Activated T-helper 1 cell treated with Interleukin-2 at 50 U/mL for 16 hours (primary cell): ENCODE measurements at places on chromosomes 16 and 17.

GRCh38 chr17:81566461-81567126 is 14.4 kb upstream of the FAAP100 start:
- no peak for DNase-seq

DNA sequence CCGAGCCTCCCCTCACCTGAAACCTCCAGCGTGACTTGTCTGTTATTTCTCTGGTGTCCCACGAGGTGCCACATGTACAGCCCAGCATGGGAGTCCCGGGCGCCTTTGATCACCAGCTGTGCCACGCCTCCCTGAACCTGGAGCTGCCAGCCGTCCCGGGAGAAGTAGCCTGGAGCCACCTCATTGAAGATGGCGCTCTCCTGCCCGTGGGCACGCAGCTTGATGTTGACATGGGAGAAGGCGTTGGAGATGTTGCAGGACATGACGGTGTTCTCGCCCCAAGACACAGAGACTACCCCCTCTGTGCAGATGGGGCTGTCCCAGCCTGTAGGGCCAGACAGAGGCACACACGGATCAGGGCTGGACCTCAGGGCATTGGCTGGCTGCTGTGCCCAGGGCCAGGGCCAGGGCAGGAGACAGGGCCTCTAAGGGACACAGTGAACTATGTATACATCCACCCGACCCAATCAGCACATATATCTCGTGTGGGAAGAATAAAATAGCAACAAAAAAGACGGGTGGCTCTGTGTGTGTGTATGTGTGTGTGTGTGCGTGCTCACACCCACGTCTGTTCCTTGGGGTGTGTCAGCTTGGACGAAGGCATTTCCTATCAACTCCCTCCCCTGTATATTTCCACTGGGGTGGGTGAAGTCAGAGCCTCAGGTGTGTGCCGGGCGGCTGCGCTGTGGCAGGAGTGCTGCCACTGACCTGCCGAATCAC is 7.3 kb upstream of the CD7 start:
- DNase-seq = no peak

GRCh38 chr16:12675046-12675445 is 128.6 kb downstream of the CPPED1 start:
- DNase-seq = no peak

DNA sequence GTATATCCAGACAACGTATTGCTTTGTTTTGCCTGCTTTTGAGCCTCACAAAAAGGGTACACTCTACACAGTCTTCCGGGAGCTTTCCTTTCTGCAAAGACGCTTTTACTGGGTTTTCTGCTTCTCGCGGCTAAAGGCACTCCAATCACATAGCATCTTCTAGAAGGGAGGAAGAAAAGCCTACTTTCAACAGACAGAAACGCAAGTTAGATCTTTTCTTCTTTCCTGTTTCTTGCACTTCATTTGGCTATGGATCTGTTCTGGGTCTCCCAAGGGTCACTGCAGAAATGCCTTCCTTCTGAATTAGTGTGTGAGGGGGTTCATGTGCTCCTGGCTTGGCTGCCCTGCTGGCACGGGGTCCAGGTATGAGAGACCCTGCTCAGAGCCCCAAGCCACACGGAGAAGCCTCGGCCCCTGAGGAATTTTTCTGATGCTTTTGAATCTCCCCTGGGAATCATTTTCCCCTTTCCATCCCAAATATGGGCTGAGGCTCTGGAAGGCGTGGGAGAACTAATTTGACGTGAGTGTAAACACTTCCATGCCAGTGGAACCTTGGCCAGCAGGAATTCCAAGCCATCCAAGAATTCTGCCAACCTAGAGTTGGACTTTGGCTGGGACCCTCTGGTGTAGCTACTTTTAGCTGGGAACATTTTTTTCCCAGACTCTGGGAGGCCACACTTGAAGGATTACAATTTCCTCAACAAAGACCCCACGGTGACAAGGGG is 49.6 kb upstream of the NKD1 start:
- no peak for DNase-seq

DNA sequence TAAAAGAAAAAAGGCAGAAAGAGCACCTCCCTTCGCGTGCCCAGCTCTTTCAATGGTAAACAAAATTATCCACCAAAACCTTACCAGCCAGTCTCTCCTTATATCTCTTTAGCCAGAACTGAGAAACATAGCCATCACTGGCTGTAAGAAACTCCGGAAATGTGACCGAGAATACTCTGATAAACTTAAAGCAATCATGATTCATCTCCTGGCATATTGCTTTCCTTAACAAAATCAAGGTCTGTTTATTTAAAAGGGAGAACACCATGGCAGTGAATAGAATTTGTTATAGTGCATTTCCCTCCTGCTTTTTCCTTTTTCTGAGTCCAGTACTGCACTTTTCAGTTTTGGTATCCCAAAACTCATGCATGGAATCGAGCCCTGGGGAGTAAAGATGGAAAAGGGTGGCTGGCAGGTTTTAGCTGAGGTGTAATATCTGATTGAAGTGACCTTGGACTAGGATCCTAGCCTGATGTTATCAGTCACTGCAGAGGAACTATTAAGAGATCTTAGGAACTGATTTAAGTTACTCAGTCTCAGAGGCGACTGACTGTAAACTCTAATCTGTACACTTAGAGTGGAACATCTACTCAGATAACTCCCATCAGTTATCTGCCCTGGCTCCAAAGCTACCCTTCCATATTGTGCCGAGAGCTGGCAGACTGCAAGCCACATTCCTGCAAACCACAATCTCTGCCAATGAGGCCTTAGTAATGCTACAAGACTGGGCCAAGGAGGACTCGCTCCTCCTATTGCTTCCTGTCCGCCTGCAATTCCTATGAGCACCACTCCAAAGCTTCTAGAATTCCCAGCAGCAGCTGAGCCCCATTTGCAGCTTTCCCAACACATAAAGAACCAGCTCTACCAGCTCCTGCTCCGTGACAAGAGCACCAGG is 7.4 kb upstream of the COX10 start:
- no peak for DNase-seq

GRCh38 chr17:39617446-39618245 is 9.1 kb upstream of the PPP1R1B start:
- peak; percentile 42 for DNase-seq

- DNase-seq = peak; percentile 55
Measured at GRCh38 chr16:11560701-11561453, 25.8 kb downstream of the LITAF start.

- no peak for DNase-seq
Measured at GRCh38 chr17:17433000-17433703, 43.6 kb upstream of the MED9 start.

- DNase-seq = no peak
Measured at GRCh38 chr16:52621651-52622050, 74.7 kb upstream of the TOX3 start.

DNA sequence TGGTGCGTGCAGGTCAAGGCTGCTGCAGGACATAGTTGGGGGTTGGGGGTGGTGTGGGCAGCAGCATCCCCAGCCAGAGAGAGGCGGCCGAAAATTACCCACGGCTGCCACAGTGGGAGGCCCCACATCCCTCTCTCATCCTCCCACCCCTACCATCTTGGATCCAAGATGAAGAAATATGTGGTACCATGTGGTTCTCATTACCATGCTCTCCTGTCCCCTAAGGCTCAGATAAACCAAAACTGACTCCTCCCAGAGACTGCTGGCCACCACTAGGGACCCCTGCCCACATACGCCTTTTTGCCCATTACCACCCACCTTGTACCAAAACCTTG is 120.4 kb downstream of the HIC1 start:
- DNase-seq = no peak

DNA sequence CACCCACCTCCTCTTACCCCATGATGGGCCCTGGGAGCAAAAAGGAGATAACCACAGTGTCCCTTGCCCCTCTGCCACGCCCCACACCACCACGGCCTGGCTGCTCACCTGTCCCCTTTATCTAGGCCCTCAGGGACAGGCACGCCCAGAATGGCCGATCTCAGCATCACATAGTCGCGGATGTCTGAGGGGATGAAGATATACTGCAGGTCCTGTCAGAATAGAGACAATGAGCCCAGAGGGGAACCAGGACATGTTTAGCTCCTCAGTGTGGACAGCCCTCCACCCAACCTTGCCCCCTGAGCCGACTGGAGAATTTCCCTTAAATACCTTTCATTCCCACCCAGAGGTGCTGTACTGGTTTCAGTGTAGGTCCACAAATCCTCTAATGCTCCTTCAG is 15.2 kb downstream of the ST6GALNAC2 start:
- no peak for DNase-seq

- DNase-seq = no peak
Measured at GRCh38 chr17:56943505-56944125, 17.2 kb downstream of the COIL start.
